H7 (cell line): ENCODE measurements at places on chromosomes 1 and 21.

- DNase-seq: no peak
These were observed 81.4 kb upstream of the WLS start for GRCh38 chr1:68313735-68314134.

GRCh38 chr21:35048706-35049617, at the start of gene RUNX1:
RUNX1 (minus strand) TSS chr21:35049302.
- DNase-seq: no peak

GRCh38 chr1:246782120-246782900, 58.1 kb downstream of the SCCPDH start:
- DNase-seq: peak; percentile 32

DNA sequence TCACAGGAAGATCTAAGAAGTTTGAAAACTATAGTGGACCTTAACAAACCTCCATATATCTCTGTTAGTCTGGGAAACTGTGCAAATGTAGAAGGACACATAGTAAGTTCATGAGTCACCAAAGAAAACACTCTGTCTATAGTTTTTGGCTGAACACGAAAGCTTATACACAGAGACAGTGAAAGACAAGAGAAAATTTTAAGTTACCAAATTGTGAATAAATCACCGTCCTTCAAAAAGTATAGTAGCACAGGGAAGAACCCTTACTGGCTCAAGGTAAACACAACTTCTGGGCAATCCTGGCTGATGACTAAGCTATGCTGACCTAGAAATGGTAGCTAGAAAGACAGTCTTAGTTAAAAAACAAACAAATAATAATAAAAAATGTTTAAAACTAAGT, 1057.9 kb downstream of the AMY1C start:
- no peak for DNase-seq

- DNase-seq: peak; percentile 76
These were observed 532 bp downstream of the RALGPS2 start for GRCh38 chr1:178725466-178726086.

GRCh38 chr1:52693843-52694242, 4.3 kb downstream of the COA7 start:
- no peak for DNase-seq

- peak; percentile 30 for DNase-seq
These were observed 54.2 kb downstream of the SLC2A1 start for GRCh38 chr1:42904434-42904833.

- DNase-seq: no peak
These were observed 1.2 kb upstream of the ANGPTL7 start for GRCh38 chr1:11187931-11188330.
